ENCODE measurements at places on chromosomes 4 and X. TPM values are rescaled to one million over a fixed set of nuclear protein-coding genes. Genes with fewer than 3 reads are reported as not detected.
A peak's percentile ranks its signal among the peaks of the same experiment; 100 is the strongest.

CENPVL2 gene
- polyA plus RNA-seq, result not detected

PHOX2B gene
- polyA plus RNA-seq, result not detected

HAND2 gene
- 3.6 TPM for polyA plus RNA-seq

GRCh38 chr4:120844528-120844921 is 78.0 kb downstream of the PRDM5 start:
- no peak for DNase-seq

DNA sequence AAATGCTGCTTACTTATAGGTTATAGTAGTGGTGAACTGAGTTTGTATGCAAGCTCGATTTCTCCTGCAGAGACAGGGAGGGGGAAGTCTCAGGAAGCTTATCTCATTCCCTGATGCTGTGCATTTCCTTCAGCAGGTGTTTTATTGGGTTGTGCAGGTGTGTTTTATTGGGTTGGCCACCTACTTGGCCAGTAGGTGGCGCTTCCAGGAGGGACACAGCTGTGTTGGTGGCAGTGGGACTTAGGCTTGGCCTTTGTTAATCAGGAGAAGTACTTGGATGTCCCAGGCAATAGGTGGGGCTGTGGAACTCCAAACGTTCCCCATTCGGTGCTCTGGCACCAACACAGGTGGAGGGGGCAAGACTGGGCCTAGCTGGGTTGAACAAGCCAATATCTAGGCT is 196.0 kb upstream of the DCAF8L1 start:
- no peak for DNase-seq

DNA sequence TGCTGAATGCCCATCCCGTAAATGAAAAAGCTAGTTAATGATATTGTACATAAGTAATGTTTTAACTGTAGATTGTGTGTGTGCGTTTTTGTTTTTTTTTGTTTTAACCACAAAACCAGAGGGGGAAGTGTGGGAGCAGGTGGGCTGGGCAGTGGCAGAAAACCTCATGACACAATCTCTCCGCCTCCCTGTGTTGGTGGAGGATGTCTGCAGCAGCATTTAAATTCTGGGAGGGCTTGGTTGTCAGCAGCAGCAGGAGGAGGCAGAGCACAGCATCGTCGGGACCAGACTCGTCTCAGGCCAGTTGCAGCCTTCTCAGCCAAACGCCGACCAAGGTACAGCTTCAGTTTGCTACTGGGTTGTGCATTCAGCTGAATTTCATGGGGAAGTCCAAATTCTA is at the start of gene SPP1:
TSS of gene SPP1 (plus strand) at position 249 of the 400 bp plus-strand sequence. CDS start 1,182 bp downstream, outside the sequence.
- DNase-seq, result no peak

- DNase-seq, result no peak
Observed at GRCh38 chrX:48467281-48467761, 2.7 kb downstream of the SLC38A5 start.

GRCh38 chr4:74501579-74501978 is 56.6 kb downstream of the AREG start:
- peak; percentile 40 for DNase-seq

DNA sequence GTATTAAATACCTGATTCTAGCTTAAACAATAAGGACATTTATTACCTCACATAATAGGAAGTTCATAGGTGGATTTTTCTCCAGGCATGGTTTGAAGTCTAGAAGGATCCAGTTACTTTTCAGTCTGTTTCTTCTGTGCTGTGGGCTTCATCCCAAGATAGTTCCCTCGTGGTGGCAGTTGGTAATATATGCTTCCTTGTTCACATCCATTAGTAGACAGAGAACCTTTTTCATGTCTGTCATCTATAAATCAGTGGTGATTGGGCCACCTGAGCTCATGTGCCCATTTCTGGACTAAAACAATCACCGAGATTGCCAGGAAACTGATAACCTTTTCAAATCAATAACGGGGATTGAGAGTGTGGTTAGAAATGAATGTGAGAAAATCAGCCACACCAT is 97.7 kb downstream of the KDM6A start:
- DNase-seq, result no peak

GRCh38 chrX:86121916-86122315 is 26.3 kb upstream of the DACH2 start:
- DNase-seq, result no peak

DNA sequence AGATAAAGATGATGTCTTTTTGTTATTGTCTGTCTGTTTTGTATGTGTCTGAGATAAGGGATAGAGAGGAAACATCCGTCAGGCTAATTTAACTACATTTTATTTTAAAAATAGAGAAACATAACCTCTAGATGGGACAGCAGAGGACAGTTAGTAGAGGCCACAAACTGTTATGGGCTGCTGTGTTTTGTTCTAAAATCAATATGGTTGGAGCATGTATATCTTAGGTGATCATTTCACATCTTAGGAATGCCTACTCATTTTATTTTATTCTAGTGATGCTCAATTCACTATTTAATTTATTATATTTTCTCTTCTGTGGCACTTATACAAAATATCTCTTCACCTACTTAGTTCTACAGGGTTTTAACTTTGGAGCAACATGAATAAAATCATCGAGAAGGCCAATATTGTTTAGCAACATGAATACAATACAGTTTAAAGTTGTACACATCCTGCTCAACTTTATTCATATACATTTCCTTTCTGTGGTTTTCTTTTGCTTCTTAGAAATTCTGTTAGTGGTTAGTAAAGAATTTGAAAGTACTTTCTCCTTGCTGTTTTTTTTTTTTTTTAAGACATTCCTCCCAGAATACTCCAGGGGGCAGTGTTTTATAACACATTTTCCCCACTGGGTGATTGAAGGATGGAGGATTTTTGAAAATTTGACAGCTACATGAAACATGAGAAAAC is 392.9 kb downstream of the UNC5C start:
- no peak for DNase-seq
